Neural progenitor cell (in vitro differentiated cells): ENCODE measurements at places on chromosomes 11 and 22.

GRCh38 chr11:62069986-62070919, 53.6 kb upstream of the INCENP start:
- DNase-seq = no peak

DNA sequence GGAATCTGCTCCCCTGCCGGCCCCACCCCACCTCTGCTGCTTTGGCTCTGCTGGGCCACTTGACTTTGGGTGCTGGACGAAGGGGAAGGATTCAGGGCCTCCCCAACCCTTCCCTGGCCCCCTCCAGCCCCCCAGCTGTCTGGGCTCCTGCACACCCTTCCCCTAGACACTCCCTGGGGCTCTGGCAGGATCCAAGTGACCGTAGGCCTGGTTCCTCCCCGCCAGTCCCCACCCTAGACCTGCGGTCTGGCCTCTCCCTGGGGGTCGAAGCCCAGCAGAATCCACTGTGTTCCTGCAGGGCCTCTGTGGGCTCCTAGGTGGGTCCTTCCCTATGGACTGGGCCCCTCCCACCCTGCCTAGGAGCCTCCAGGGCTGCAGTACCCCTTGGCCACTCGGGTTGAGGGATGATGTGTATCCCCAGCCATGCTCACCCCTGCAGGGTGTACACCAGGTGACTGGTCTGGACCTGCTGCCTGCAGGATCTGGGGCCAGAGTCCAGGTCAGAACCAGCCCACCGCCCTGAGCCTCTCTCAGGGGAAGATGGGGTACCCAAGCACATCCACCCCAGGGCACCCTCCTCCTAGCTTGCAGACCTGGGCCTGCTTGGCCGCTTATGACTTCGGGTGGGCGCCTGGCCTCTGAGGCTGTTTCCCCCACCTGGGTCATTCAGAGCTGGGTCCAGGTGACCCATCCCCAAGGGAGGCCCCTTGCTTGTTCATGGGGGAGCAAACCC, 5.6 kb downstream of the PIM3 start:
- DNase-seq = peak; percentile 1

GRCh38 chr11:126917531-126918204, 82.9 kb downstream of the KIRREL3 start:
- no peak for DNase-seq

GRCh38 chr11:64844330-64845128, at the start of gene CDC42BPG:
TSS of gene CDC42BPG (minus strand) at chr11:64844653. CDS start at chr11:64844569, 84 bp downstream.
- peak; percentile 82 for DNase-seq

- DNase-seq = peak; percentile 1
Measured at GRCh38 chr22:42769574-42770447, 49.1 kb upstream of the A4GALT start.

GRCh38 chr11:130379276-130379675, 49.1 kb downstream of the ADAMTS8 start:
- DNase-seq = no peak

DNA sequence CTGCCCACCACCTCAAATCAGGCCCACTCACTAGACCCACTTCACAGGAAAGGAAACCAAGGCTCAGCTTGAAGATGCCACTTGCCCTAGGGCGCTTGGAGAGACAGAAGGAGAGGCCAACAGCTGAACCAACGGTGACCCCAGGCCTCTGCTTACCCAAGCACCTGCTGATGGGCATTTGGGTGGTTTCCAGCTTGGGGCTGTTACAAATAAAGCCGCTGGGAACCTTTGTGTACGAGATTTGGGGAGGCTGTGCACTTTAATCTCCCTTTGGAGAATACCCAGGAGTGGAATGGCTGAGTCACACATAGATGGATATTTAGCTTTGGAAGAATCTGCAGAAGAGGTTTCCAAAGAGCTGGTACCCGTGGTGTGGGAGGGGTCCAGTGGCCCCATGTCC, 50.9 kb upstream of the LINC01488 start:
- DNase-seq = no peak

GRCh38 chr11:129457321-129457720, 81.7 kb downstream of the BARX2 start:
- no peak for DNase-seq

GRCh38 chr11:93028960-93029522, 59.6 kb downstream of the MTNR1B start:
- DNase-seq = no peak

DNA sequence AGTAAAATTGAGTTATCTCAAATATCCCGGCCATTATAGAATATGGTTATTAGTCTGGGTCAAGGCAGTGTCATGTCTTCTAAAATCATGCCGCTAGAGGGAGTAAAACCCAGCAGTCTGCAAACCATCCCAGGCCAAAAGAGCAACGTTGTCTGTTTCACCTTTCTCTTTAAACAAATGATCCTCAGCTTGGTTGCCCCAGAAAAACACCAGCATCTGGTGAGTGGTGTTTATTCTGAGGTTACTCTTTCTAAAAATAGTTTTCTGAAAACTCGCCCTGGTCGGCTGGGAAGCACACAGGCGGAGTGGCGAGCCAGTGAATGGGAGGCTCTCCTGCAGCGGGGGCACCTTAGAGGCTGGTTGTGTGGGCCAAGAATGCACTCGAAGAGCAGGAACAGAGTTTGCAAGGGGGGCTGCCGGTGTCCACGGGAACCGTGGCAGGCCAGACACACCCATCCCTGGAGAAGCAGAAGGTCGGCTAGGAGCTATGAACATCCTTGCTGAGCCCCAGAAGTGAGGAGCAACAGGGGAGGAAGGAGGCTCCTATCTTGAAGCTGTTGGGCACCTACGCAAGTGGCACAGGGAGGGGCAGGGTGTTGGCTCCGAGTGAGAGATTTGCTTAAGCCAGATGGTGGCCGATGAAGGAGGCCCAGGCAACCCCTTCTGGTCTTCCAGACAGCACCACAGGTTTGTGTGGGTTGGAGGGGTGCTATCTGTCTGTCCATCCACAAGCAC, 297.1 kb downstream of the ETS1 start:
- peak; percentile 70 for DNase-seq

DNA sequence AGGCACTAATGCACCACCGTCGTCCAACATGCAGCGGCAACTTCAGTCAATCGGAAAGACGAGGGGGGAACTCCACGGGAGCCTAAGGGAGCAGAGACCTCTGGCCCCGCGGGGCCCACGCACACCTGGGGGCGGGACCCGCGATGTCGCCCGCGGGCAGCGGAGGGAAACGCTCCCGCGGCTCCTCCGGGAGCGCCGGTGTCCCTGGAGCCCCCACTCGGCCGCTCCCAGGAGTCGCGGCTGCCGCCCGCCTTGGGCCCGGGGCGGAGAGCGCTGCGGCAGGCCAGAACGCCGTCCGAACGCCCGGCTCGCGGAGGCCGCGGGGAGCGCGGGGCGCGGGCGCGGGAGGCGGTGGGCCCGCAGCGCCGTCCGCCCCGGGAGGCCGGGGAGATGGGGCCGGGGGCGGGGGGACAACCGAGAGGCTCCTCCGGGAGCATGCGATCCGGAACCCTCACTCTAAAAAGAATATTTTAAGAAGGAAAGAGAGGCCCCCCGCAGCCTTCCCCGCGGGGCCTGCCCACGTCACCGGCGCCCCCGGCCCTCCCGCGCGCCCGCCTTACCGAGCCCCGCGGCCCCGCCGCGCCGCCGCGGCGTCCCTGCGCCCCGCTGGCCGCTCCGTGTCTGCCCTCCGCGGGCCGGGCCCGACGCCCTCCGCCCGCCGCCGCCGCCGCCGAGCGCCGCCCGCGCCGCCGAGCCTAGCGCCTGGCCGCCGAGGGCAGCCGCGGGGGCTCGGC, 86.6 kb upstream of the ARHGAP32 start:
- peak; percentile 70 for DNase-seq

DNA sequence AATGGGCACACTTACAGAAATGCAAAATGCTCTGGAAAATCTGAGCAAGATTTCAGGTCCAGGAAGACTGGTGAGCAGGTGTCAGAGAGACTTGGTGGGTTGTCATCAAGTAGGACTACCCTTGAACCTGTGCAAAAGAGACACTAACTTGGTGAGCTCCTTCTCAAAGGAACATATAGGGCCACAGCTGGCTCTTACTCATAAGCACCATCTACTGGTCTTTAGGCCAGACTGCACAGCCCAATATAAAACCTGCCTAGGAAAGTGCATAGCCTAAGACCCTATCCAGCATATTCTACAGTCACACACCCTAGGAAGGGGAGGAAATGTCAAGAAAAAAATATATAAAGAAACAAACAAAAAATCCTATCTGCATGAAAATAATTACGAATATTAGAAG, 18.2 kb upstream of the OR10W1 start:
- peak; percentile 59 for DNase-seq

DNA sequence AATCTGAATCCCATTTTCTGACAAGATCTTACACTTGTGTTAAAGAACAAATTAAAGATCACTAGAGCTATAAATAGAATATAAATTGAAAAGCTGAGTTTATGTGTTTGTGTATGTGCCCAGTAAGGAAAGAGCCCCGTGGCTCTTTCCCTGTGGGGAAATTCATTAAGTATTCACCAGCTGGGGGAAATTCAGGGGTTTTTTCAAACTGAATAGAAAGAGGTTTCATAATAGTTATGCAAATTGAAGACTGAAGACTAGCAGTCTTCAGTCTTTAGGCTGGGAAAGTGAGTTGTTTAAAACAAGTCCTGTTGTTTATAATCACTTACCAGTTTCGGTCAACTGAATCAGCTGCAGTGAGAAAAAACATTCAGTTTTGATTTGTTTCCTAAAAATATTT, 11.3 kb upstream of the MS4A7 start:
- no peak for DNase-seq

- DNase-seq = no peak
Measured at GRCh38 chr22:44611880-44612496, 90.0 kb upstream of the PRR5 start.

DNA sequence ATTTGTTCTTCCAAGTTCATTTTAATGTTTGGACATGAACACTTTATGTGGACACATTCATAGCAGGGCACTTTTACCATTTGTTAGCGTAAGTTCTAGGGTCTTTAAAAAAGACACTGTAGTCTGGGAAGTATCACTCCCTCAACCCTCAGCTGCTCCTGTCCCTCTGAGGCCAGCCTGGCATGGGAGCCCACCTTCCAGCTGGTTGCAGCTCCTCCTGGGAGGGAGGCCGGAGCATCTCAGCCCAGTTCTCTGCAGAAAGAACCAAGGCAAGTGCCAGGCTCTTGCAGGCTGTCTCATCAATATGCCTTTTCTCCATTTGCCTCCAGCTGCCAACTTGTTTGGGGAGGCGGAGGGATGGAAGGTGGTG, 150.6 kb downstream of the OPCML start:
- no peak for DNase-seq

DNA sequence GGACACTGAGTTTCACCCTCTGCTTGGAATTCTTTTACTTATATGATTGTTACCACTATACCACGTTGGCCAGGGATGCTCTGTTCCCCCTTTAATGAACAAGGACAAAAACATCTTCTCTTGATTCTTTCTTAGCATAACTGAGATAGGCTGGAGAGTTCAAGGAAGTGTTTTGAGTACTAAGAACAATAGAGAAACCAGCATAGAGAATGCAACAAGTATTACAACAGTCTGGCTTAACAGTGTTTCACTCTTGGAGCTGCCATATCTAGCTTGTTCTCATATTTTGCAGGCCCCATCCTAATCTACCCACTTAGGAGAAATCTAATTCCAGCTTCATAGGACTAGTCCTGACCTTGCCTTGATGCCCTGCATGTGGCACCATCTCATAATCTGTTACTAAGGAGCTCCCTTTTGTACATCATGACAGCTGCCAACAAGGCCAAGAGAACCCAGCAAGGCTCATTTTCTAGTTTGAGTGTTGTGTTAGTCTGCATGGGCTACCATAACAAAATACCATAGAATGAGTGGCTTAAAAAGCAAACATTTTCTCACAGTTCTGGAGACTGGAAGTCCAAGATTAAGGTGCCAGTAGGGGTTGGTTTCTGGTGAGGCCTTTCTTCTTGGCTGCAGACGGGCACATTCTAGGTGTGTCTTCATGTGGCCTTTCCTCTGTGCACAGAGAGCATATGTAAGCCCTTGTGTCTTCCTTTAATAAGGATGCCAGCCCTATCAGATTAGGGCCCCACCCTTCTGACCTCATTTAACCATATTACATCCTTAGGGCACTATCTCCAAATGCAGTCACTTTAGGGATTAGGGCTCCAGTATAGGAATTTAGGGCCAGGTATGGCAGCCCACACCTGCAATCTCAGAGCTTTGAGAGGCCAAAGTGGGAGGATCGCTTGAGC, 37.8 kb downstream of the PACS1 start:
- DNase-seq = no peak

GRCh38 chr11:27350511-27350910, 12.5 kb downstream of the CCDC34 start:
- no peak for DNase-seq

GRCh38 chr22:29946220-29946619, 63.2 kb downstream of the MTMR3 start:
- no peak for DNase-seq

GRCh38 chr11:8870411-8871170, 40.4 kb upstream of the AKIP1 start:
- DNase-seq = peak; percentile 85

DNA sequence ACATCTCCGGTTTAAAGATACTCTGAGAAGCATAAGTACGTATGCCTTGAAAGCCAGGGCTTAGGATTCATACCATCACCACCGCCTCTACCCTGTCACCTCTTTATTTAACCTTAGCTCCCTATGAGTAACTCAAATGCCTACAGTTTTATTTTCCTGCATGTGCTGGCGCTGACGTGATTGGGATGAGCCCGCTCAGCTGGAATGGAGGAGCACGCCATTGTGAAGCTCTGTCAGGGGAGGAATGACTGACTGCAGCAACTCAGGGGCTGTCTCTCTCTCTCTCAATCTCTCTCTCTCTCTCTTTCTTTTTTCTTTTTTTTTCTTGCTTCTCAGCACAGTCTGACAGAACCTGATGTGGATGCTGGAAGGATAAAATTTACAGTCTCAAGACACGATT, 12.4 kb downstream of the CAVIN3 start:
- peak; percentile 63 for DNase-seq

DNA sequence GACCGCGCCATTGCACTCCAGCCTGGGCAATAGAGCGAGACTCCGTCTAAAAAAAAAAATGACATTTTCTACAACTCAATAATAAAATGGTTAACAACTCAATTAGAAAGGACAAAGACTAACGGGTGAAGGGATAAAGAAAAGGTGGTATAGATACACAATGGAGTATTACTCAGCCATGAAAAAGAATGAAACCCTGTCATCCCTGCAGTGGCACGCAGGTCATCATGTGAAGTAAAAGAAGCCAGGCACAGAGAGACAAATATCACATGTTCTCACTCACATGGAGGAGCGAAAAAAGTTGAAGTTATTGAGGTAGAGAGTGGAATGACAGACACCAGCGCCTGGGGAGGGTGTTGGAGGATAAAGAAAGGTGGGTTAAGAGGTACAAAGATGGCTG, 39.0 kb downstream of the WNT7B start:
- no peak for DNase-seq

DNA sequence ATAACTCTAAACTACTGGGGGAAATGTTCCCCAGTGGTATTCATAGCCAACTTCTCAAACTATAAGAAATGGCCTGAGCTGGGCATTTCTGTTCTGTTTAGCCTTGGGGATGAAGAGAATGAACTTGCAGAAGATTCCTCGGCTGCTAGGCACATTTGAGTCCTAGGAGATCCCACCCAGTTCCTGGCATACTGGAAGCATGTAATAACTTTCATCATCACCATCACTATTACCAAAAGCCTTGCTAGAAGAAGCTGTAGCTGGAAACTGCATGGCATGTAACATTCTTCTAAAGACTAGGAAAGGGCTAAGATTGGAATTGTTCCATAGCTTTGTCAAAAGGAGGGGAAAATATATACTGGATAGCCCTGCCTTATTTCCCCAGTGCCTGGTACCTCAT, 40.1 kb upstream of the SLC1A2 start:
- DNase-seq = no peak

- no peak for DNase-seq
Measured at GRCh38 chr11:4671741-4672140, 25.9 kb downstream of the OR51E2 start.

GRCh38 chr11:21144531-21144930, 475.1 kb downstream of the NELL1 start:
- DNase-seq = no peak
